Peyer's patch (tissue), 4 donors: ENCODE measurements at places on chromosomes 6 and 20.

DNA sequence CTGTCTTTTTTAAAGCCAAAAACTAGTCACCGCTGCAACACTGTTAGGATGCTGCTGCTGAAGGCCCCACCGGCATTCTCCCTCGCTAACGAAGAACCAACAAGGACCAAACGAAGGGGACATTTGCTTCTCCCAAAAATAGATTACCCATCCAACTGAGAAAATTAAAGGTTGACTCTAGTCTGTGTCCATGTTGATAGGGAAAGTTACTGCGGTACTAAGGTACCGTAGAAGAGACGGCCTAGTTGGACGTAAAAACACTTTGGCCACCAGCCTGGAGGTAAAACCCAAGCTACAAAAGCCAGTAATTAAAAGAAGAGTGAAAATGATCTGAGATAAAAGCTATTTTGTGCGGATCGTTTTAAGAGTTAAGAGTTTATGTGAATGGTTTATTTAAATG is 11.8 kb upstream of the FOXF2 start:
- no peak for DNase-seq

- DNase-seq, result no peak
Measured at GRCh38 chr6:131958095-131958494, 6.9 kb upstream of the CCN2 start.

- no peak for DNase-seq
Measured at GRCh38 chr20:35908007-35908406, 46.3 kb downstream of the SCAND1 start.

DNA sequence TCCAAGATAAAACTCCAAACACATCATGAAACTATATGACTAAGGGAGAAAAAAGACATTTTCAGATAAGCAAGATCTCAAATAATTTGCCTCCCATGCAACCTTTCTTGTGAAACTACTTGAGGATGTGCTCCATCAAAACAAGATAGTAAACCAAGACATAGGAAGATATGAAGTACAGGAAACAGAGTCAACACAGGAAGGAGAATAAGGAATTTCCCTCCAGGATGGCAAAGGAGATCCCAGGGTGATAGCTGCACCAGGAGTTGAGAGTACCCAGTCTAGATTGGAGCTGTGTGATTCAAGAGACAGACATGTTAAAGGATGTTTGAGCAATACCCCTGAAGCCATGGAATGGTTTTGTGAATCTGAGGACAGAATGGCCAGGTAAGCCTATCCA is 15.3 kb downstream of the IL17A start:
- DNase-seq, result no peak

GRCh38 chr20:4435225-4435624 is 286.5 kb upstream of the PRND start:
- no peak for DNase-seq

DNA sequence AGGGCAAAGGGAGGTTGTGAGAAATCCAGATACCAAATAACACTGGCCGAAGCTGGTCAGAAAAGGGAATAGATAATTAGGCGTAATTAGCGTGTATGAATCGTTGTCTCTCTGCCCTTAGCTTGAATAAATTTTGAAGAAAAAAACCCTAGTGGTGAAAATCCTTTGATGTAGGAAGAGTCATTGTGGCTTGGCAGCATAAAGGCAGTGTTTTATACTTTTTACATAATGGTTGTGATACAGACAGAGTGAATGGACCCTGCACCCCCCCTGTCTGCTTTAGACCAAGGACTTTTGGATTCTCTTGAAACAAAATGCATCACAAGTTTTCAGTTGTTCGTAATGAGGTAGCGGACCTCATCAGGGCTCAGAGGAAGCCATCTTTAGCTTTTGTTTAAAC is 126.5 kb downstream of the AFG1L start:
- DNase-seq, result no peak

DNA sequence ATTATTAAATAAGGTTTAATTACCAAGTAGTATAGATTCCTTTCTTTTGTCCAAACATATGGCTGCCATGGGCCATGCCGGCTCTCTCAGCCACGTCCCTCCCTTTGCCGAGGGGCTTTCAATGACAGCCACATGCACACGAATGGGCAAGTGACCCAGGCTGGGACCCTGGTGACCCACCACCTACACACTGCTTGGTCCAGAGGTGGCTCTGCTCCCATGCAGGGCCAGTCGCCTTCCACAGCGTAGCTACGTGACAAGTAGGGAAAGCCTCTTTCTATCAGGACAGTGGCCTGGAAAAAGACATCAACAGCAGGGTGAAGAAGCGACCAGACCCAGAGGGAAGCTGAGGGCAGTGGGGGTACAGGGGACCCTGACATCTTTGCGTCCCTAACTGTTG is 152.8 kb upstream of the CST7 start:
- no peak for DNase-seq
